Type B pancreatic cell (in vitro differentiated cells): ENCODE measurements at places on chromosomes 3 and 15.

- no peak for DNase-seq
Observed at GRCh38 chr15:87549296-87549695, 707.2 kb downstream of the NTRK3 start.

- DNase-seq, result no peak
Observed at GRCh38 chr15:100833417-100834389, 45.9 kb upstream of the ALDH1A3 start.

- DNase-seq, result no peak
Observed at GRCh38 chr3:152396867-152397266, 128.1 kb downstream of the MBNL1 start.

DNA sequence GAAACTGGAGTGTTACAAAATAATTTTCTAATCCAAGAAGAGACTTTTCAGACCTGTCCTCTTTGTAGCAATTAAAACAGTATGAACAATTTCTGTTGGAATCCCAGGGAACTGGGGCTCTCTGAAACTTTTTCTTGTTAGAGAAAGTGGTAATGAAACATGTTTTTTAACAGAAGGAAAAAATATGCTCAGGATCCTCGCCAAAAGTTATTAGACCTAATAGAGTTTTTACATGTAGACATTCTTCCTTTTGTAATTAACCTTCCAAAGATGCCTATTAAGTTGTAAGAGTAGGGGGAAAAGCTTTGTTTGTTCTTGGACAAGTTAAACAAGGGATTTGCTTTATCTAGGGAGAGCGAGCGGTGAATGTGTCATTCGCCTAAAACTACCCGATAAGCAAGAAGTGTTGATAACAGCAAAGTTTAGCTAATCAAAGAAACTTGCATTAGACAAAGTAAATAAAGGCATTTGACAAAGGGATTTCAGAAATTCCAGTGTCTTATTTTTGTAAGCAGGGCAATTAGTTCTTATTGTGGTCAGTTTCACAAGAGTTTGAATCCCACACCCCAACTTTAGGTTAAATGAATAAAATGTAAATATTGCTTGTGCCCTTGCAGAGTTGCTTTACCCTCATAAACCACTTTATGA, 2.3 kb downstream of the RARB start:
- no peak for DNase-seq

GRCh38 chr15:52417521-52417920, 111.2 kb downstream of the MYO5A start:
- no peak for DNase-seq

DNA sequence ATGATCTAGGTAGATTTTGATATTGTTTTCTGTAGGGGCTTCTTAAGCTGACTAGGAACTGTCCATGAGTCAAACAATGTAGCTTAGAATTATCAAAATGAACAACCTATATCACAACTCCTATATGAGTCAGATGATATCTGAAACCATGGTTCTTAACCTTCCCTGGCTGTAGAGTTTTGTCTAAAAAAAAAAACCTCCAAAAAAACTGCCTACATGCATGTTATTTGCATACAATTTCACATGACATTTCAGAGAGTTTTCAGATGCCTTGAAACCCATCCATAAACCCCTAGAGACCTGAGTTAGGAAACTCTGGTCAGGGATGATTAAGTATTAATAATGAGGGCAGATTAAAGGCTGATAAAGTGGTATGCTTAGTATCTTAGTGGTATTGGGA, 157.0 kb downstream of the CHST2 start:
- no peak for DNase-seq

GRCh38 chr3:119812491-119813058, 30.7 kb downstream of the NR1I2 start:
- DNase-seq, result no peak

- no peak for DNase-seq
Observed at GRCh38 chr3:42613462-42613861, 13.0 kb downstream of the NKTR start.

DNA sequence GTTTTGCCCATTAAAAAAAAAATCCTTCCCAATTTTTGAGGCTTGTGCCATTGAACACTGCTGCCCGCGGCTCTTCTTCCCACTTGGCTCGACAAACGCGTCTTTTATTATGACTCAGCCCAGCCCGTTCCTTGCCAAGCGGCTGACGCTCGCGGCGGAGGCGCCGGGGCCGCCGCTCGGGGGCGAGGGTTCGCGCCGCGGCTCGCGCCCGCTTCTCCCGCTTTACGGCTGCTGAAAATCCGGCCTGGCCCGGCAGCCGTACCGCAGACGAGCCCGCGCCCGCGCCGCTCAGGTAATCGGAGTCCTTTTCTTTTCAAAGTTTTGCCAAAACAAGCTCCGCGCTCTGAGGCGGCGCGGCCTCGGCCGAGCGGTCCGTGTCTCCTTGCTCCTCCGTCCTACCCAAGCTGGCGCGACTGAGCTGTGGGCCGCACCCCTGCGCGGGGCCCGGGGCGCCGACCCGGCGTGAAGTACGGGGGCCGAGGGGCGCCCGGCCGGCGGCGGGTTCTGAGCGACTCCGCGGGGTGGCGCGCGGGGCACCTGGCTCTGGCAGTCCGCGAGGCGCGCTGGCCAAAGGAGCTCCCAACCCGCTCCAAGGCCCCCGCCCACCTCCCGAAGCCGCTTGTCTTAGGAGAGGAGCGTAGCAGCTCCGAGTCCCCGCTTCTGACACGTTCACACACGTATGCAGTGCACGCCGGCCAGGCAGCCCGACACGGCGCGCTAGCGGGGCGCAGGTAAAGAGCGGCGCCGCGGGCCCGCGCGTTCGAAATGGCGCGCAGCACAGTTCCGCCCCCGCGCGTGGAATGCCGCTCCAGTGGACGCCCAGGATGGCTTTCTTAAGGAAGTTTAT, 418.2 kb upstream of the NAALADL2 start:
- peak; percentile 91 for DNase-seq

DNA sequence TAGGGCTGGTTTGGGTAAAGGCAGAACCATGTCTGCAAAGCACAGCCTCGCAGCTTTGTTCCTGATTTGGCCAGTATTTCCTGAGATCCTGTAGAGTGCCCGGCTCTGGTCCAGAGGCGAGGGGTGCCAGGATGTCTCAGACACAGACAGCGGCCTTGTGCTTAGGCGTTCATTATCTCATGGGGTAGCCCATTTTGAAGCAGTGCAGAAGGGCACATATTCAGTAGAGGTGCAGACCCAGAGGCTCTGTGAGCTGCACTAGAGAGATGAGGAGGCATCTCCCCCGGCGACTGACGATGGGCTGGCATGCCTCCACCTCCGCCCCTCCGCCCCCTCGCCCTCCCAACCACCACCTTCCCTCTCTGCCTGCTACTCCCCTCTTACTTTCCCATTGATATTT, 170.3 kb downstream of the CHDH start:
- DNase-seq, result no peak

GRCh38 chr3:32759342-32759741, 58.5 kb upstream of the TRIM71 start:
- DNase-seq, result no peak

DNA sequence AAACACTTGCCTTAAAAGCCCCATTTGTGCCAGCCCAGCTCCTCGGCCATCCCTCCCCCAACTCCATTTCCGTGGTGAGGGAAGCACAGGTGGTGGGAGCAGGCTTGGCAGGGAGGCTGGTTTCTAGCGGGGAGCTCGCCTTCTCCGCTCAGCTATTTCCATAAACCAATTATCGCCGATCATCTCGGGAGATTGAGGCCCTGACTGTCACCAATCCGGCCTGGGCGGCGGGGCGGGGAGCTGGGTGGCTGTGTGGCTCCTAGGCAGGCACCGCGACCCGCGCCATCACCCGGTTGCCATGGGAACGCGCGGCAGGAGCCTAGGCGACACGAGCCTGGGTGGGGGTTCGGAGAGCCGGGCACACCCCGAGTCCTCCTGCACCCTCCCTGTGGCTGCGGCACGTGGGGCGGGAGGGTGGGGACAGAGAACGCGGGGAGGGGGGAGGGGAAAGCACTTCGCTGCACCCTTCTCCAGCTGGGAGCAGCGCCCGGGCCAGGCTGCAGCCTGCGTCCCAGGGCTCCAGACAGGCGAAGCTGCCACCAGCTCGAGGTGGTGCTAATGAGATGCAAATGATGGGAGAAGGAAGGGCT, 9.3 kb downstream of the CCDC33 start:
- DNase-seq, result no peak

DNA sequence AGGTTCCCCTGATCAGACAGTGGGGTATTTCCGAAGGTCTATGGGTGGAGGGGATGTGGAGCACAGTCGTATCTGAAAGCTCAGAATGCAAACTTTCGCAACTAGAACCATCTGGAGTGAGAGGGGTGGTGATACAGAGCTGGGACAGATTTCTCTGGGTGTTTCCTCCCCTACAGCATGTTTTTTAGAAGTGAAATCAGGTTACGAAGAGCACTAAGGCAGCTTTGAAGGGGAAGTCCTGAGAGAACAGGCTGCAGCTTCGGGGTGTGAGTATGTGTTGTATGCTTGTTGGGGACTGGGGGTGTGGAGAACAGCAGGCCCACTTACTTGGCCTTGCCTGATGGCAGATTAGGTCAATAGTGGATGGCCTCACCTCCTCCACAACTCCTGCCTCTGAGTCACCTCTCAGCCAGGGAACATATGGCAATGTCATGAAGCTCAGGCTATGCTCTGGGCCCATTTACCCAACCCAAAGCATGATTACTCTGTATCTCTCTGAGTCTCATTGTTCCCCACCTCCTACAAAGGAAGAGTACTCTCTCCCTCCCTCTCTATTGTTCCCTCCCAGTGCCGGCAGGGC, 107.2 kb upstream of the RASGRP1 start:
- DNase-seq, result no peak

DNA sequence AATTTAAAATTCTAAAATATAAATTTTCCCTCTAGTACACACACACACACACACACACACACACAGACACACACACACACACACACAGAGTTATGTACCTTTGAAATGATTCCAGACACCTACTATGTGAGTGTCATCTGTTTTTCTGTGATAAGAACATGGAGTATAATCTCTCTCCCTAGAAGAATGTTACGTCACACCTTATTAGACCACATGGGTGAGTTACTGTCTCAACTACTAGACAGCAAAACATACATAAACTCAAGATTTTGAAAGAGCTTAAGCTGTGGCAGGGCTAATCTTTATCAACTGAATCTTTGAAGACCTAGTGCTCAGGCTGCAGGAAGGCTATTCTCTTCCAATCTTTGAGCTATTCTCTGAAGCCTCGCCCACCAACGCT, 385.9 kb upstream of the BCHE start:
- DNase-seq, result no peak

- DNase-seq, result no peak
Observed at GRCh38 chr3:171266034-171266739, 194.0 kb downstream of the TNIK start.

DNA sequence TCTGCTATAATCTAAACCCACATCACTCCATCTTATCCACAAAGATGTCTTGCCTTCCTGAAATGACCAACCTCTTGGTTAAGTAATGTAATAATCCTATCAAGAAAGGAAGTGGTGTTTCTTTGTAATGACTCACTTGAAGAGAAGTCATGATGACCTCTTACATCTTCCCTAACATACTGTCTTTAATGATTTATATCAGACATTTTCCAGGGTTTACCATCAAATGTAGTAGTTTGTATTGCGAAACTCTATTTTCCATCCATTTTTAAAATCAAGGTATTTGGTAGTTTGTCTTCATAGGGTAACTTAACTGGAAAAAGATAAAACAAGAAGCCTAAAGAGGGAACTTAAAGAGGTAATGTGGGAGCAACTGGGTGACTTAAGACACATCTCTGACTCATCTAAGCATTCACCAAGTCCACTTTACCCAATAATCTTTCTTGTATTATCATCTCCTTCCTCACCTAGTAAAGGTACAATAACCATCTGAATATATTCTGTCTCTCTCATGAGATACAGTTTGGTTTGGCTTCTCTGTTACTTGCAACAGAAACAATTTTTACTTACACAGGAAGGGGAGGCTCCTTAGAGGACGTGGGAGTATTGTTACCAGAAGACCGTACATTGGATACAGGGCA, 5.7 kb upstream of the MAPK6 start:
- DNase-seq, result no peak

GRCh38 chr3:67897351-67898336, 243.2 kb upstream of the SUCLG2 start:
- DNase-seq, result no peak

- no peak for DNase-seq
Observed at GRCh38 chr3:25297667-25298585, 130.1 kb upstream of the RARB start.

- no peak for DNase-seq
Observed at GRCh38 chr3:20543535-20544226, 357.7 kb upstream of the SGO1 start.

GRCh38 chr3:67977762-67978161, 323.4 kb upstream of the SUCLG2 start:
- no peak for DNase-seq

DNA sequence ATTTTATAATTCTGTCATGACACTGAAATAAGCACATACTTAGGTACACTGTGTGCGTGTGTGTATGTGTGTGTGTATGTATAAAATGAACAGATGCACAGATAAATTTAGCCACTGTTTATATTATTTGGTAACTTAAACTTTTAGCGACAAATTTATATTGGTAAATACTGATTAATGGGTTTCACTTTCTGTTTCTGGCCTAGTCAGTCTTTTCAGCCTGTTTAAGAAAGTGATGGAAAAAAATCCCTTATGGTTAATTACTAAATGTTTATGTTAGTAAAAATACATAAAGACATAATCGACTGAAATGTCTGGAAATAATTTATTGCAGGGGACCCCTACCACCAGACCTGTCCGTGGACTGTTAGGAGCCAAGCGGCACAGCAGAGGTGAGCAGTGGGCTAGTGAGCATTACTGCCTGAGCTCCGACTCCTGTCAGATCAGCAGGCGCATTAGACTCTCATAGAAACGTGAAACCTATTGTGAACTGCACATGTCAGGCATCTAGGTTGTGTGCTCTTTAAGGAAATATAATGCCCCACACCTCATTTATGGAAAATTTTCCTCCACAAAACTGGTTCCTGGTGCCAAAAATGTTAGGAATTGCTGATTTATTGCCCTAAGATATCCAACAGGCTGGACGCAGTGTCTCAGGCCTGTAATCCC, 717.4 kb downstream of the SI start:
- DNase-seq, result no peak

- no peak for DNase-seq
Observed at GRCh38 chr15:47485419-47485818, 231.9 kb upstream of the SEMA6D start.
